ENCODE measurements at places on chromosomes 4 and X.
A peak's percentile ranks its signal among the peaks of the same experiment; 100 is the strongest.

DNA sequence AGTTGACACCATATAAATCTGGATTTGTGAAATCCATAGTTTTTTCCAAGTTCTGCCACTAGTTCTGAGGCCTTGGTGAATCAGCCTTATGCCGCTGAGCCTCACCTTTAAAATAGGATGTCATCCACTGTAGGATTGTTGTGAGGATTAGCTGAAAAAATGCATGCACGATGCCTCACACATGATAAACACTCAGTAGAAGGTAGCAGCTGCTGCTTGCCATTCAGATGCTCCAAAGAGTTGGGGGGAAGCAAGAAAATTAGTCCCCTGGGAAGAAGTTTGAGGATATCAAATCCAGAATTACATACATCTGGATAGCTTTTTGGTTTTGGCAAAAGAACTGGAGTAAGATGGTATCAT is 7.4 kb downstream of the MMAA start:
- no peak for DNase-seq

DNA sequence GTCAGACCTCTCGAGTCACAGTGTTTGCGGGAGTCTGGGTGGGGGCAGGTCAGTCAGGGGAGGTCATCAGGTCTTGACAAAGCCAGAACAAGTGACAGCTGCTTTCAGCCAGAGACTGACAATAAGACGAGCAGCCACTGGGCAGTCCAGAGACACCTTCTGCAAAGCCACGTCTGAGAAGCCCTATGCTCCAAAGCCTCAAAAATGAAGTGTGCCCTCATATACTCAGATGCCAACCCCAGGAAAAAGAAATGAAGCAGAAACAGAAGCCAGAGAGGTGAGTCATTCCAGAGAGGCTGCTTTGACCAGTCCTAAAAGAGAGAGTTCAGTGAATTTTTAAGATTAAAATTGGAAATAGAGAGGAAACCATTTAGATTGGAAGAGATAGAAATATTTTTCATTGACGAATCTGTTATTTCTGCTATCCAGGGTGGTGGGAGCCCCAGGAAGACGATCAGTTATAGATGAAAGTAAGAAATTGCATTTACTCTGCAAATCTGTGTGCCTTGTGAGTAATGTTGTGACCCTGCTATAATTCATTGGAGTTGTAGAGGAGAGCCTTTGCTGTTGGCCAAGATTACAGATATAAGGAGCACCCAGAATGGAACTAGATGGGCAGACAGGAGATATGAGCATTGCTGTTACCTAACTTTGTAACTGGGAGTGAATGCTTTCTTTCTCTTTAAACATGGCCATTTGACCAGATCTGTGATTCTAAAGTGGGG is 77.9 kb downstream of the LRRC66 start:
- no peak for DNase-seq

DNA sequence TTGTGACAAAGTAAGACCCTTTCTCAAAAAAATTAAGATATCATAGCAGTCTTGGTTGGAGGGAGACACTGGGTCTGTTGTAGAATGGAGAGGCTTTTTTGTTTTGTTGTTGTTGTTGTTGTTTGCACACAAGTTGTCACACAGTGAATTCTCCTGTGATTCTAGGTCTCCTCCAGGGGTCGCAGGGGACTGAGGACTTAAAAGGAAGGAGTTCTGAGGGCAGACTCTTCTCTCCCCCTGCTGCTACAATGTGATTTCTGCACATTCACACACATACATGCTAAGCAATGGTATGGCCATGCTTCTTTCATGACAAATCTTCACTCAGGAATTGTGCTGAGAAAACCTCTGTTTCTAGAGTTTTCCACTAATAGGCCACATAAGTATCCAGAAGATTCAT is 71.1 kb downstream of the ZNF732 start:
- DNase-seq = no peak

DNA sequence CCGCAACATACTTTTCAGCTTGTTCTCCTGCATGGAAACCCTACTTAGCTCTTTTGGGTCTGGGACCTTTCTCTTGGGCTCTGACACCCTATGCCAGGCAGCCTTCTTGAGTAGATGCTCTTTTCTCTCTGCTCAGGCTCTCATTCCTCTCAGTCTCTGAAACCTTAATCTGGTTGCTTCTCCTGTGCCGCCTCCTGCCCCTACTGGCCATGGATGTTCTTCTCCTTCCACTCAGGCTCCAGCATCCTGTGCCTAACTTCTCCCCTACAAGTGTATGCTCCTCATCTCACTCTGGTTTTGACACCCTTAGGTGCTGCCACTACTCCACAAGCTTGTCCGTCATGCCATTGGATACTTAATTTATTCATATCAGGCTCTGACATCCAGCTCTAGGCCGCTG is 15.2 kb downstream of the BLTP1 start:
- DNase-seq = no peak

DNA sequence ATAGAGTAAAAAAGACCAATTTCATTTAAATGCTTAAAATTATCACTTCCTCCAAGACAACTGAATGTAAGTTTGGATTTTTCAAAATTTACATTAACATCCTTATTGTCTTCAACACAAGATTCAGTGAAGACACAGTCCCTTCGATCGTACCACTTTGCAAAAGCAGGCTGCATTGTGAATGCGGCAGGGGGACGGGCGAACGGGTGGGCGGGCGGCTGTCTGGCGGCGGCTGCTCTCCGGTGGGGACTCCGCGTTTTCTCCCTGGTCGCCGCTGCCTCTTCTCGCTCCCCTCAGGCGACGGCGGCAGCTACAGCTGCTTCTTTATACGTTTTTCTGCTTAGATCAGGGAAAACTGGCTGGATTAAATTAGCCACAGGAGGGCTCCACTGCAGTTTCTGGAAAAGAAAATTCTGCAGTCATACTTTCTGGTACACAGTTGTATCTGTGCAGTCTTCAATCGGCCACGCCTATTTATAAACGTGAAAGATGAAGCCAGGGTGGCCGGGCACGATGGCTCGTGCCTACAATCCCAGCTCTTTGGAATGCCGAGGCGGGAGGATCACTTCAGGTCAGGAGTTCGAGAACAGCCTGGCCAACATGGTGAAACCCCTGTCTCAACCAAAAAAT is 33.9 kb upstream of the HPF1 start:
- peak; percentile 7 for DNase-seq

GRCh38 chr4:74330295-74330750 is 22.1 kb downstream of the EPGN start:
- DNase-seq = no peak

DNA sequence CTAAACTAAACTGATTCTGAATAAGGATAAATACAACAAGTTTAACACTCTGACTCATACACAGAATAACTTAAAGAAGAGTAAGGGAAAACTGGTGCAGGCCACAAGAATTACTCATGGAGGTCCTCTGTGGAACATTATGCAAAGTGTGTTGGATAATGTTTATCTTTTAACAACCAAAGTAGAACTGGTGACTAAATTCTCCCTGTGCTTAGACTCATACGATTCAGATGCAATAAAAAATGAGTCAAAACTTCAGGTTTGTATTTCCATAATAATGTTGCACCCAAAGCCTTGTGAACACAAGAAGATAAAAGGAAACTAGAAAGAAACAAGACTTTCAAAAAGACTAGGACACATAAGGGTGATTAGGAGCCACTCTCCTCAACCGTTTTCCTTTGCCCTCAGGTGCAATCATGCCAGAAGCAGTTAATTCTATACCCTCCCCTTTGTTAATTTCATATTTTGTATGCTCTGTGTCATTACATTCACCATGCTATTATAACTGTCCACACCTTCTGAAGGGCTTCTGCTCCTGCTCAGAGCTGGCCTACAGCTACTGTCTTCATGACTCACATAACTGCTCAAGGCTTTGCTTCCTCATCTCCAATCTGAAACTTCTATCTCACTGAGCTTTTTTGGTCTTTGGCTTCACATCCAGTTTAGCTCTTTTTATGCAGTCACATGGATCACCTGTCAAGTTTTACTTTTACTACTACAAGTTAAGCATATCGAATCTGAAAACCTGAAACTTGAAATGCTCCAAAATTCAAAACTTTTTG is 60.2 kb downstream of the KCNIP4 start:
- no peak for DNase-seq

DNA sequence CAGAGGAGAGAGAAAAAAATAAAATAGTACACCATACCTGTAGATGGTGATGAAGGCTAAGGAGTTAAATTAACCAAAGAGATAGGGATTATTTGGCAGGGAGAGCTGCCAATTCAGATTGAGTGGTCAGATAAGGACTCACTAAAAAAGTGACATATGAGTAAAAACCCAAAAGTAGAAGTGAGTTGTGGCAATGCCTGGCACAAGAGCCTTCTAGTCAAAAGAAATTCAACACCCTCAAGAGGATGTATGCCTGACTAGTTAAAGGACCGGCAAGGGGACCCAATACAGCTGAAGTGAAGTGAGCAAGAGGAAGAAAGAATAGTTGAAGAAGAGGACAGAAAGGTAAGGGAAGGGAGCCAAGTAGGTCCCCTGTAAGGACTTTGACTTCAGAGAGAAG is 34.9 kb downstream of the ELF2 start:
- no peak for DNase-seq

GRCh38 chr4:151688003-151688784 is 72.6 kb downstream of the GATB start:
- no peak for DNase-seq

- DNase-seq = no peak
Measured at GRCh38 chr4:139690419-139690818, 24.8 kb downstream of the MGST2 start.

GRCh38 chr4:137638934-137639333 is 106.6 kb upstream of the PCDH18 start:
- DNase-seq = no peak

- DNase-seq = no peak
Measured at GRCh38 chr4:76003035-76003434, 4.3 kb downstream of the CXCL9 start.

DNA sequence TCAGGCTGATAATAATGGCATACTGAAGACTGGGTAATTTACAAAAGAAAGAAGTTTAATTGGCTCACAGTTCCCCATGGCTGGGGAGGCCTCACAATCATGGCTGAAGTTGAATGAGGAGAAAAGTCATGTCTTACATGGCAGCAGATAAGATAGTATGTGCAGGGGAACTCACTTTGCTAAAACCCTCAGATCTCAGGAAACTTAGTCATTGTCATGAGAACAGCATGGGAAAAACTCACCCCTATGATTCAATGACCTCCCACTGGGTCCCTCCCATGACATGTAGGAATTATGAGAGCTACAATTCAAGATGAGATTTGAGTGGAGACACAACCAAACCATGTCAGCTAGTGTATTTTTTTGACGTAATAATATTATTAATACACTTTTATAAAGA is 149.8 kb upstream of the BOD1L1 start:
- no peak for DNase-seq

- no peak for DNase-seq
Measured at GRCh38 chr4:48986654-48987164, 634 bp downstream of the CWH43 start.

GRCh38 chr4:153521999-153522801 is 56.0 kb downstream of the TMEM131L start:
- peak; percentile 75 for DNase-seq

- DNase-seq = no peak
Measured at GRCh38 chr4:132123870-132124623, 1025.0 kb upstream of the PCDH10 start.

DNA sequence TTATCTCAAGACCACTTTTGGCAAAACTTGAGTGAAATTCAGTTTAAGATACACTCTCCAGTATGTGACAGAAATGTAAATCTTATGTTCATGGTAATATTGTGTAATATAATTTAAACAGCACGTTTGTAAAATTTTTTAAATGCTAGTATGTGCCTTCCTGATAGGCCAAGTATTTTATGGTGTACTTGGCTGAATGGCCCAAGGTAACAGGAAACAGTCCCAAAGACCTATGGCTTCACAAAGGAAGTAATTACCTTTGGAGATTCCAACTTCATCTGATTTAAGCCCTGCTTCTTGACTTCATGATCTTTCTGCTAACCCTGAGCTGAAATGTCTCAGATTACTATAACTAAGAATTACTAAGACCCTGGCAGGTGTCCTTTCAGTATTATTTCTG is 20.3 kb downstream of the TEC start:
- DNase-seq = no peak

GRCh38 chr4:47926667-47927258 is 12.4 kb upstream of the NFXL1 start:
- peak; percentile 59 for DNase-seq

DNA sequence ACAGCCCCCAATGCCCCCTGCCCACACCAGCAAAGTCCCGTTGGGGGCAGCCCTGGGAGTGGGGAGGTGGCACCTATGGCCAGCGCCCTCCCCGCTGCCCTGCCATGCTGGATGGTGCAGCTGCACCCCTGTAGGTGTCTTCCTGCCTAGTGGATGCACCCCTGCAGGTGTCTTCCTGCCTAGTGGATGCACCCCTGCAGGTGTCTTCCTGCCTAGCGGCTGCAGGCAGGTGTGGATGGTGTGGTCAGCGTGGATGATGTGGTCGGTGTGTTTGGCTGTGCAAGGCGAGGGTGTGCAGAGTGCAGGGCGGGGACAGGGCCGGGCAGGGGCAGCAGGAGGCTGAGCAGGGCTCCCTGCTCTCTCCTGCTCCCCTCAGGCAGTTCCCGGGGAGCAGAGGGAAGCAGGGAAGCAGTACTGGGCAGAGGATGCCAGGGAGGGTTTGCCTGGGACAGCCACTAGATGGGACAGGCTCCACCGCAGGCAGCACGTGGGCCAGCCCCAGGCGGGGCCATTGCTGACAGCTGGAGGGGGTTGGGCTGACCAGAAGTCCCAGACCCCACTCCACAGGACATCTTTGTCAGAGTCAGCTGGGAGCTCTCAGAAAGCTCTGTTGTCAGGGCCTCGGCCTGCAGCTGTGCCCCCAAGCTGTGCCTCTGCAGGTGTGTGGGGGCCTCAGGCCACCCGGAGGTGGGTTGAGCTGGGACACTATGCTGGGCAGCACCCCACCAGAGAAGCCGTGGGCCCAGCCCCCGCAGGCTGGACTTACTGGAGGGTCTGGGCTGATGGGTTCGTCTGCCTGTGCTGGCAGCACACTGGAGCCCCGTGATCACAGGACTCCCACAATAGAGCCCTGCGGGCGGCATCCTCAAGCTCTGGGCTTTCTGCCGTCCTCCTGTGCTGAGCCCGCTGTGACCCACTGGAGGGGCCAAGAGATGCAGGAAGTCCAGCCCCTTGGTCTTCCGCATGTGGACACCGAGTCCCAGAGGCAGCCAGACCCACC is 23.7 kb downstream of the DOK7 start:
- DNase-seq = no peak

- no peak for DNase-seq
Measured at GRCh38 chrX:31228415-31228832, 156.6 kb upstream of the FTHL17 start.

- DNase-seq = no peak
Measured at GRCh38 chr4:113467581-113467980, 294.0 kb downstream of the CAMK2D start.

GRCh38 chrX:154298312-154298711 is 2.7 kb downstream of the TKTL1 start:
- no peak for DNase-seq

- DNase-seq = no peak
Measured at GRCh38 chr4:151567056-151567455, 158.1 kb downstream of the FHIP1A start.

GRCh38 chrX:85851418-85851817 is 195.9 kb downstream of the CHM start:
- DNase-seq = peak; percentile 15

Measured in CD4-positive, alpha-beta T cell treated with Interleukin-17A for 4 hours (primary cell).